ENCODE measurements at places on chromosomes 2 and 18. TPM values are rescaled to one million over a fixed set of nuclear protein-coding genes. Genes with fewer than 3 reads are reported as not detected.

DNA sequence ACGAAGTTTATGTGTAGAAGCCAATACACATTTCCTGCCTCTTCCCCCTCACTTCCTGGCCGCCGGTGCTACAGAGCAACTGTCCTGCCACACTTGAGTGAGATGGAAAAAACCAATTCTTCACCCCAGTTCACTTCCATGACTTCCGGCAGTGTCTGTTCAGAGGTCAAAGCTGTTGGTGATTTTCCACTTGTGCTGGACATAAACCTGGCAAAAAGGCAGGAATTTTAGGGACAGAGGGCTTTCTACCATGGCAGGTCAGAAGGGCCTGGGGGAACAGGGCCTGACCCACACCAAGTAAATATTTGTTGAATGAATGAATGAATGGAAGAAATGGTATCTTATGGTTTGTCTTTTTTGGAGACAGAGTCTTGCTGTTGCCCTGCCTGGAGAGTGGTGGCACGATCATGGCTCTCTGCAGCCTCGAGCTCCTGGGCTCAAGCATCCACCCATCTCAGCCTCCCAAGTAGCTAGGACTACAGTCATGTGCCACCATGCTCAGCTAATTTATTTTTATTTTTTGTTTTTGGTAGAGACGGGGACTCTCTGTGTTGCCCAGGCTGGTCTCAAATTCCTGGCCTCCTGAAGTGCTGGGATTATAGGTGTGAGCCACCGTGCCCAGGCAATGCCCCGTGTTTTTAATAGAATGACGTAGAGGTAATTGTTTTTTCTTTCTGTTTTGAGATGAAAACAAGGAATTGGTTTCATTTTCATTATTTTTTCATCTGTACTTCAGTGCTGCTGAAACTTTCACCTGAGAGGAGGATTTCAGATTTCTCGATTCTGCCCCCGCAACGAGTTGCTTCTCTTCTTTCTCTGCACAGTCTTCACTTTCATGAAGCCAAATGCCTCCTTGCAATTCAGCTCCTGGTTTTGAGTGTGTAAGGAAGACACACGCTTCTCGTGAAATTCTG lies 48.0 kb upstream of the LPIN2 start:
- peak; percentile 57 for DNase-seq

DNA sequence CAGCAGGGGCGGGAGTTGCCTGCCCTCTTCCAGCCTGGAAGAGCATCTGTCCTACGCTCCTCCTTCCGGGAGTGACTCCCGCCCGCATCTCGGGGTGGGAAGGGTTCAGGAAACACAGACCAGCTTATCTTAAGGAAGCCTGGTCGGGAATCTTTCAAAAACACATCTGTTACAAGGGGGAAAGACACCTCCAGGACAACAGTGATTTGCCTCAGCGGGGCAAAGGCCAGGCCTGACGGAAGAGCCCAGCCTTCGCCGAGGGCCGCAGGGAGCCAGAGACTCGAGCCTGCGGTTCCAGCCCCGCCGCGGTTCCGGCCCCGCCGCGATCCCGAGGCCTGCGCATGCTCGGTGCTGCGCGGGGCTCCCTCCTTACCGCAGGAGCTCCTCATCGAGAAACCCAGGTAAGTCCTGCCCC lies 38.1 kb upstream of the TGIF1 start:
- DNase-seq = peak; percentile 16

DNA sequence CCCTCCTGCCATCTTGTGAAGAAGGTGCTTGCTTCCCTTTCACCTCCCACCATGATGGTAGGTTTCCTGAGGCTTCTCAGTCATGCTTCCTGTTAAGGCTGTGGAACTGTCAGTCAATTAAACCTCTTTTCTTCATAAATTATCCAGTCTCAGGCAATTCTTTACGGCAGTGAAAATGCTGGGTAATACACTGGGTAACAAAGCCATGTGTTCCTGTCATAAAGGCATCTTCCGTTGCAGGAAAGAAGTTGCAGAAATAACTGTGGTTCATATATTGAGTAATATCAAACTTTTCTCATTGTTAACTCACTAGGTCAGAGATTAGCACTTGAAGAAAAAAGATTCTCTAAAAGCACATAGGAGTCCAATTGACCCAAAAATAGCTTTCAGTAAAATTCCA lies 163.9 kb upstream of the HNMT start:
- DNase-seq = no peak

- DNase-seq = no peak
These were observed 54.6 kb downstream of the RDH14 start for GRCh38 chr2:18505703-18506341.

GRCh38 chr2:156436497-156437085 lies 412 bp downstream of the GPD2 start:
- peak; percentile 17 for DNase-seq

- DNase-seq = no peak
These were observed 1430.4 kb upstream of the ACVR2A start for GRCh38 chr2:146414456-146414855.

DNA sequence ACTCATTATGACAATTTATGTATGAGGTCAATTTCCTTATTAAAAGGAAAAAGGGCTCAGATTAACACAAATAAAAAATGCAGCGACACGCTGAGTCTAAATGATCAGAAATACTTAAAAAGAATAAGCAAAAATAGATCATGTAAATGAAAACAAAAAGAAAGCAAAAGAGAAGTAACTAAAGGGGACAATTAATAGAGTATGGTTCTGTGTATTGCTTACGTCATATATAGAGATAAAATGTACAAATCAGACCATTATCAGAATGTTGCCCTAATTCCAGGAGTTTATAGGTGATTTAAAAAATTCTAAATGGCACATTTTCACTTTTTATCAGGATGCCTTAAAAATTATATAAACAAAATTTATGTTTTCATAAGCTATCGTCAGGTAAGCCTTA lies 189.5 kb downstream of the DNAH7 start:
- DNase-seq = no peak

DNA sequence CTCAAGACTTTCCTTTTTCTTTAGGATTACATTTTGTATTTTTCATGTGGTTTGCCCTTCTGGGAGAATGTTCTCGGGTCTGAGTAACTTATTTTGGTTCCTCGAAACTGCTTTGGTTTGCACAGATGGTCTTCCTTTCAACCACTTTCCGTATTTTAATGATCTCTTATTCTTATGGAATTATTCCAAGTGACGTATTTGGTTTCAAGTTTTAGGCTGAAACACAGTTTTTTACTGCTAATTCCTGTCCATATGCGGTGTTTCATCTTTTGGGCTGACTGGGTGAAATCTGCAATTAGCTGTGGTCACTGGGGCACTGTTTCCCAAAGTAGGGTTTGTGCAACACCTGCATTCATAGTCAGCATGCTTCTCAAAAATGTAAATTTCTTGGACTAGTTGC lies 122.7 kb downstream of the CAPN13 start:
- no peak for DNase-seq

GRCh38 chr2:175518206-175518605 lies 336.7 kb upstream of the ATP5MC3 start:
- no peak for DNase-seq

- DNase-seq = no peak
These were observed 79.8 kb upstream of the CAVIN2 start for GRCh38 chr2:191926671-191927070.

GRCh38 chr2:126823951-126824350 lies 74.7 kb upstream of the TEX51 start:
- DNase-seq = no peak

DNA sequence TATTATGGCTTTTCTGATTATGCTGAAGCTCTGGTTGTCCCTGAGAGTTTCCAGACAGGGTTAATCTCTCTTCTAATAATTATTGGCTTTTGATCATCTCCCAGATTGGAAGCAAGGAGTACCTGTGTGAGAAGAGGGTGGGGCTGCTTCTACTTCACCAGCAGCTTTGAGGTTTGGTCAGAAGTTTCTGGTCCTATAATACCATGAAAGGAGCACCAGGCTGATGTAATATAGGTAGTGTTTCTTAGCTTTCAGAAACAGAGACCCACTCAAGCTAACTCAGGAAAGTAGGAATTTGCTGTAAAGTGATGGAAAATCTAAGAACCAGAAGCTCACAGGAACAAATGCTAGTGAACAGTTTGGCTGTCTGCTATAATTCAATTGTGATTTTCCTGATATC lies 57.6 kb downstream of the SGPP2 start:
- no peak for DNase-seq

- no peak for DNase-seq
These were observed 206.5 kb upstream of the NT5C1B start for GRCh38 chr2:18795906-18796305.

DNA sequence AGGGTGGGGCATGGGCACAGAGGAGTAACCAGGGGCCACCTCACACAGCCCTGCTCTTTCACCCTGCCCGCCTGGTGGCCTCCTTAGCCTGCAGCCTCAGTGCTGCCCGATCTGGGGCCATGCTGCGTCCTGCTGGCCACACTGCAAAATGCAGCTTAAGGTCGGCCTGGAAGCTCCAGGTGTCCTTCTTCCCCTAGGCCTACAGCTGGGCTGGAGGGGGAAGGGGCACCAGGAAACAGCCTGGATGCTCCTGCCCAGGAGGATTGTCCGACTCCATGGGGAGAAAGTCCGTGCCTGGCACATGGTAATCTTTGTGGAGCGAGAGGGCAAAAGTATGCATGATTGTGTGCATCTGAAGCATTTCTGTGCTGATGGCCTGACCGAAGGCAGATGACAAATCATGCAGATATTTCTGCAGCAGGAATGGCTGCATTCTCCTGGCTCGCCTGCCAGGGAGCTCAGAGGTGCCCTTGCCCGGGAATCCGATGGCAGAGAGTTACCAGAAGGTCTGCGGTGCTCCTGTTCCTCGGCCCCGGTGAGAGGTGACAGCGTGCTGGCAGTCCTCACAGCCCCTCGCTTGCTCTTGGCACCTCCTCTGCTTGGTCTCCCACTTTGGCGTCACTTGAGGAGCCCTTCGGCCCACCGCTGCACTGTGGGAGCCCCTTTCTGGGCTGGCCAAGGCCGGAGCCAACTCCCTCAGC lies 12.8 kb upstream of the ALPP start:
- peak; percentile 21 for DNase-seq

DNA sequence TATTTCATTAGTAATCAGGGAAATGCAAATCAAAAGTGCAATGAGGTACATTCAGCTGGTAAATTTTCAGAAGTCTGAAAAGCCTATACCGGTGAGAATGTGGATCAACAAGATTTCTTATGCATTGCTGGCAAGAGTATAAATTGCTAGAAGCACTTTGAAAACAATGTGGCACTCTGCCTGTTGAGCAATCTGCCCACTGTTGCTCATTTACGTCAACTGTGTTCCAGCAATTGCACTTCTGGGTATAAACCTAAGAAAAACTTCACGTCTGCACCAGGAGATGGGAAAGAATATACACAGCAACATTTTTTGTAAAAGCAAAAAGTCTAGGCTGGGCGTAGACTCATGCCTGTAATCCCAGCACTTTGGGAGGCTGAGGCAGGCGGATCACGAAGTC lies 40.8 kb downstream of the MTERF4 start:
- DNase-seq = no peak

DNA sequence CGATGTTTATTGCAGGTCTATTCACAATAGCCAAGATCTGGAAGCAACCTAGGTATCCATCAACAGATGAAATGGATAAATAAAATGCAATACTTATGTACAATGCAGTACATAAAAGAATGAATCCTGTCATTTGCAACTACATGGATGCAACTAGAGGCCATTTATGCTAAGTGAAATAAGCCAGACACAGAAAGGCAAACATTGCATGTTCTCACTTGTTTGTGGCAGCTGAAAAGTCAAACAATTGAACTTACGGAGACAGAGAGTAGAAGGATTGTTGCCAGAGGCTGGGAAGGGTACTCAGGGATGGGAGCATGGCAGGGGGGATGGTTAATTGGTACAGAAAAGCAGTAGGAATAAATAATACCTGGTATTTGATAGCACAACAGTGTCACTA lies 563.9 kb downstream of the TMX3 start:
- DNase-seq = no peak

DNA sequence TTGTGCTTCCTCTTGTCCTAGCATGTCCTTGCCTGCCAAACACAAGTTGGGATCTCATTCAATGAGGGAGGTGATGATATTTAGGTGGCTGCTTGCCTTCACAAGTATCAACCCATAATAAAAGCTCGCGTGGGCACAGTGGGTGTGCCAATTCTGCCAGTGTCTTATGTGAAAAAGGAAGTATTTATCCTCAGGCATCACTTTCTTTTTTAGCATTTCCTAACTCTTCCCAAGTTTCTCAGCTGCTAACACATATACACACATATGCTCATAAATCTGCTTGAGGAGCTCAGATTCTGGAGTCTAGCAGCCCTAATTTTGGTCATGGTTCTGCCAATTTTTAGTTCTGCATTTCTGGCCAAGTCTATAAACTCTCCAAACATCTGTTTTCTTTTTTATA lies 319.5 kb upstream of the HNMT start:
- no peak for DNase-seq

DNA sequence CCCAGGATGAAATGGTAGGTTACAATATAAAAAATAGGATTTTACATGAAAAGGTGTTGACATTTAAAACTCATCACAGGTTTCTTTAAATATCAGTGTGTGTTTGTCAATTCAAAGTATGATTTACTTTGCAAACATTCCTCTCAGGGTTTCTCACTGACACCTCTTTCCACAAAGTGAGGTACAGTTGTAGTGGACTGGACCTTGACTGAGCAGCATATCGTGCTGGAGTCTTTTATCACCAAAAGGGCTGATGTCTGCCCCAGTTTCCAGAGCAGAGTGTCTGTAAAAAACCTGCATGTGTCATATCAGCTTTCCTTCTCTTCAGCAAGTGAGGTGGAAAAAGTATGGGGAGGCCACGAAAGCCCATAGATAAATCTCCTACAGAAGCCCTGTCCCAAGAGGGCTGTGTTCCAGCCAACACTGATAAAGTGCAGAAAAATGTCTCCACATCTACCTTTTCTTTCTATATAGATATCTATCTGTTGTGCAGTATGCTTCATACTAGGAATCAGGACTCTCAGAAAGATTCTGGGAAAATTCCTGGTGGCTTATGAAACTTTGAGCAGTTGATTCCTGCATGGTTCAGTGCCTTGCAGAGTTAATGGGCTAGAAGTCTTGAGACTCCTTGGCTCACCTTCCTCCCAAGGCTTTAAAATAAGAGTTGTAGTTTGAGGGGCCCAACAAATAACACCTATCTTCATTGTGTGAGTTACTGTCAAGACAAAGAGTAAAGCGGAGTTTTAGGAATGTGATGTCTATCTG lies 6.9 kb downstream of the ACYP2 start:
- no peak for DNase-seq

DNA sequence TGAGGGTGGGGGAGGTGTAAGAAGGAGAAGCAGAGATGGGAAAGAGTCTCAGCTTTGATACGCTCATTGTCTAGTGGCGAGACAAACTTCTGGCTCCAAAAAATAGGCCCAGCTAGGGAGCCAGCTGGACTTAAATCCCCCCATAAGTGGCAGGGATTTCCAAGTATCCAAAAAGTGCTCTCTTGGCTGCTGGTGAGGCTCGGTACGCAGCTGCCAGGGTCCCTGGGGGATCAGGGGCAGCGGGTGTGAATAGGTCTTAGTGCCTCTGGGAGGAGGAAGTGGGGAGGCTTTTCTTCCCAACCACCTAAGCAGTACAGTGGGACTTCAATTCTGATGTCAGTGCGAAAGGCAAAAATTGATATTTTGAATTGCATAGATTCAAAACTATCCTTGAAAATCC lies 73.5 kb downstream of the ALK start:
- DNase-seq = no peak

Gene TCF23
- total RNA-seq = not detected

Gene DHX57
- total RNA-seq = 10.0 TPM

Gene ANKRD29
- not detected for total RNA-seq

Gene ITPRIPL1
- total RNA-seq = 31.4 TPM

Gene CFAP210
- total RNA-seq = not detected

Gene FKBP1B
- 2.2 TPM for total RNA-seq

Gene SPDYA
- total RNA-seq = 1.1 TPM

Gene DNAJC5G
- total RNA-seq = 0.31 TPM

Gene OR6B2
- not detected for total RNA-seq

All from activated T-cell treated with anti-CD3 and anti-CD28 coated beads, Interleukin-2, amount 50 U/mL, for 72 hours (primary cell).